Stimulated activated CD8-positive, alpha-beta memory T cell treated with anti-CD3 and anti-CD28 coated beads, Interleukin-7, amount 100 ng/mL, for 1 hour (primary cell): ENCODE measurements at places on chromosomes 12 and 14.

DNA sequence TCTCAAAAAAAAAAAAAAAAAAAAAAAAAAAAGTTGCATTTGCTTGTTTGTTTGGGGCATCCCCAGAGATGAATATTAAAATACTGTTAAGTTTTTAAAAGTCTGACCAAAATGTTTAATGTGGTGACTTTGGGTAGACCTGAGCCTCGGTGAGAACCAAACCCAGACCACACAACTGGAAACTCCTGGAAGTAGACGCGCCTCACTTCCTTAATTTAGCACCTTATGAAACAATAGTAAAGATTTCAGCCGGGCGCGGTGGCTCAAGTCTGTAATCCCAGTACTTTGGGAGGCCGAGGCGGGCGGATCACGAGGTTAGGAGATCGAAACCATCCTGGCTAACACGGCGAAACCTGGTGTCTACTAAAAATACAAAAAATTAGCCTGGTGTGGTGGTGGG, 9.3 kb downstream of the NFKBIA start:
- no peak for DNase-seq

DNA sequence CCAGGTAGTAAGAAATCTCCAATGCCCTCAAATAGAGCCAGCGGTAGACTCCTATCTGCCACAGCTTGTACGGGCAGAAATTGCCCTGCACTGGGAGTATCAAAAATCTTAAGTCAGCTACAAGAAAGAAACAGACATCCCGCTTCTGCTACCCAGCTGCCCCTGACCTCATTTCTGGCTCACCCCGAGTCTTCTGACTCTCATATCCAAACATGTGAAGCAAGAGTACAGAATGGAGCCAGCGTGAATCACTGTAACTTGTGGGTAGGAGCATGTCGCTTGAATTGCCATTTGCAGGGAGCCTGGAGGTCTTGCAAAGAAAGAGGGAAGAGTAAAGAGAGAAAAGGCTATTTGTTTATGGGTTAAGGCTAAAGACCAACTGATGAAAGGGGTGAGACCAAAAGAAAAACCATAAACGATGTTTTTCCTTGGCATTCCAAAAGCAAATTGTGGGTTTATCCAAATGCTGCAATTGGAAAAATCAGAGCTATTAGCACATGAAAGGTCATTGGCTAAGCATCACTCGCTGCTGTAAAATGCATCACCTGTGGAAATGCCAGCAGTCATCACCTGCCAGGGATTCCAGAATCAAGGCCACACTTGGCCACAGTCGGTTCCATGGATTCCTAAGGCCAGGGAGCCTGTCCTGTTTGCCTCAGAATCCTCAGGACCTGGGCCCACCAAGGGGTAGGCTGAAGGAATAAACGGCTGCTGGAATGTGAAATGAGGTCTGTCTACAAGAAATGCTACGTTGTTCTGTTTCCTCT, 86.6 kb downstream of the FOXN3 start:
- no peak for DNase-seq

GRCh38 chr12:24398605-24399004, 449.1 kb upstream of the SOX5 start:
- DNase-seq = no peak

- no peak for DNase-seq
Measured at GRCh38 chr14:100222224-100223093, 16.5 kb upstream of the YY1 start.

DNA sequence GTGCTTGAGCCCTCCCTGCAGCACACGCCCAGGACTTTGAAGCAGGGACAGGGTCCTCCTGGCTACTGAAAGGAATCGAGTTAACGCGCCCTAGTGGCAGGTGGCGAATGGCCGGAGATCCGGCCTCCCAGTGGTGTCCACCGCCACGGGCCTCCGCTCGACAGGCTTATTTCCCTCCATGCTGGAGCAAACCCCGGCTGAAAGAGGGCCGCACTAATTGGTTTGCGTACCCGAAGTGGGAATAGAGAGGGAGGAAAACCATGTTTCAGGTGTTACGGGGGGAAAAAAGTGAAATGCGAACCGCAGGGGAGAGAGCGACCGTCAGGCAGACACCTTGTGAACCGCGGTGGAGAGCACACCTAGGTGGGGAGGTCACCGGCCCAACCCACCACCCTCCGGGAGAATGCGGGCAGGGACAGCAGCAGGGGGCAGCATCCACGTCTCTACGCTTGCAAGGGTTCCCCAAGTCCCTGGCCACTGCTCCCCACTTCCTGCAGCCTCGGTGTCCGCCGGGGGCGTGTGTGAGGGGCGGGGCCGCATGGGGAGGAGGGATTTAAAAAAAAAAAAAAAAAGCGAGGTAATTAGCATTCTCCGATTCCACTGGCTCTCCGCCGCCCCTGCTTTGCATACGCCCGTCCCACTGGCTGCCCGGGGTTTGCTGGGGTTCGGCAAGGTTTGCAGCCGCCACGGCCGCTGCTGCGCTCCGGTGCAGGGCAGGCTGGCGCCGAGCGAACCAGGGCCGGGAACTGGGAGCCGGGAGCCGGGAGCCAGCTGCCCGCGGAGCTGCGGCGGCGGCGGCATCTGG, 224.6 kb upstream of the CRY1 start:
- peak; percentile 58 for DNase-seq

DNA sequence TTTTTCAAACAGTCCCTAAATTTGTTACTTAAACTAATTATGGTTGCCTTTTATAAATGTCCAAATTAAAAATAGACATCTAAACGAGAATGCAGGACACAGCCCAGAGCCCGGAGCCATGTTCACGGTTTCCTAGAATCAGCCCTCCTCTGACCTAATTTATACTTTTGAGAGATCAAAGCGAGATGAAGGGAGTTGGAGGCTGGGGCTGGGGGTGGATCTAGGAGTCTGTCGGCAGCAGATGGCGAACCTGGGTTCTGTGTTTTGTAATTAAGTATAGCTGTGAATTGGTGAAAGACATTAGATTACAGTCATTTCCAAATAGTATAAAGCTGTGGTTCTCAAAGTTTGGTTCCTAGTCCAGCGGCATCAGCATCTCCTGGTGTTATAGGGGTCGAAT, 210.1 kb downstream of the SLC41A2 start:
- no peak for DNase-seq

GRCh38 chr14:100644784-100645183, 57.6 kb upstream of the BEGAIN start:
- DNase-seq = no peak

DNA sequence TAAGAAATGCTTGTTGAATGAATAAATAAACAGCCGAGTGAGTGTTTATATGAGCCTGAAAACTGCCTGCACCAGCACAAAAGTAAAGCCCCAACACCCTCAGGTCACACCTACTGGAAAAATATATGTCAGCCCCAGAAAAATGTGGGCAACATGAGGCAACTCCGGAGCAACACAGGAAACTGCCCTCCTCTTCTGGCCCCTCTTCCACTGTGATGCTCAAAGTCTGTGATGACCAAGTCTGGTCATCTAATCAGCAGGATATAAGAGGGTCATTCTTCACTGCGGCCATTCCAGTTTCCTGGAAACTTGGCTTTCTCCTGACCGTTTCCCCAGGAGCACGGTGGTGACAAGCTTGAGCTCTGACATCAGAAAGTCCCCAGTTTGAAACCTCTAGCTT, 159.6 kb upstream of the PZP start:
- no peak for DNase-seq
